ENCODE measurements at places on chromosomes 12 and 14.

DNA sequence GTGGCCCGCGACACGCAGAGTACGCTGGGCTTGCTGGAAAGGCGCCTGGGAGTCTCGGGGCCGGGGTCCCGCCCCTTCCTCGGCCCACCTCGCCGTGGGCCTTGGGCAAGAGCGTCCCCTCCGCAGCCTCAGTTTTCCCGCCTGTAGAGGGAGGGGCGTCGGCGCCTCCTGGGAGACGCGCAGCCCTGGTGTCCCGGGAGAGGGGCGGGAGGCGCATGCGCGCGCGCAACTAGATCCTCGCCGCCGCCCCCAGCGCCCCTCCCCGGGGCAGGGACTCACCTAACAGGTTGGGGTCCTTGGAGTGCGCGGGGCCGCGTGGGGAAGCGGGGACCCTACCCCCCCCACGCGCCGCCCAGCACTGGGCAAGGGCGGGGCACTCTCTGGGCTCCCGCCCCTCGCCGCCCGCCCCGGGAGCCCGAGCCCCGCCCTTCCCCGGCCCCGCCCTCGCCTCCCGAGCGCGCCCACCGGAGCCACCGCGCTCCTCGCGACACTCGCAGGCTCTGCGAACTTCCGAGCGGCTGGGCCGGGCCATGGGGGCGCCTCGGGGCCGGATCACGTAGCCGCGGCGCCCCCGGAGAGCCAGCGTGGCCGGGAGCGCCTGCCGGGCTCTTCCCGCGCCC, at the start of gene KIF26A:
Gene KIF26A, plus strand, starts transcription at position 490 of the 620 bp plus-strand sequence. CDS start 136 bp downstream, outside the sequence.
- DNase-seq = peak; percentile 90

GRCh38 chr12:5140190-5140589, 96.5 kb downstream of the KCNA5 start:
- no peak for DNase-seq

- DNase-seq = no peak
Observed at GRCh38 chr14:36365766-36366165, 45.3 kb upstream of the MBIP start.

DNA sequence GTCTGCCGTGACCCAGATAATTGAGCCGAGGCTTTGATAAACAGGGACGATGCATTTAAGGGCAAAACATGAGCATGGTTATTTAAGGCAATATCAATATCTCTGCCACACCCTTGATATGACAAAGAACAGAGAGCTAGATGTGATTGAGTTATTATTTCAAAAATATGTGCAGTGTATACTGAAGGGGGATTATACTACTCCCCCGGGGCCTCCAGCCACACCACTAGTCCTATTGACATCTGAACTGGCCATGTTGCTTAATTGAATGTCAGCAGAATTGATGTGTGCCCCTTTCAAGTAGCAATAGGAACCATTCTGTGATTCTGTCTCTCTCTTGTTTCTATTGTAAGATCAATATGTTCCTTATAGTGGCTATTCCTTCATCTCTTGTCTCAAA, 794.8 kb upstream of the SEL1L start:
- no peak for DNase-seq

- DNase-seq = no peak
Observed at GRCh38 chr12:91778091-91778832, 367.4 kb downstream of the BTG1 start.

DNA sequence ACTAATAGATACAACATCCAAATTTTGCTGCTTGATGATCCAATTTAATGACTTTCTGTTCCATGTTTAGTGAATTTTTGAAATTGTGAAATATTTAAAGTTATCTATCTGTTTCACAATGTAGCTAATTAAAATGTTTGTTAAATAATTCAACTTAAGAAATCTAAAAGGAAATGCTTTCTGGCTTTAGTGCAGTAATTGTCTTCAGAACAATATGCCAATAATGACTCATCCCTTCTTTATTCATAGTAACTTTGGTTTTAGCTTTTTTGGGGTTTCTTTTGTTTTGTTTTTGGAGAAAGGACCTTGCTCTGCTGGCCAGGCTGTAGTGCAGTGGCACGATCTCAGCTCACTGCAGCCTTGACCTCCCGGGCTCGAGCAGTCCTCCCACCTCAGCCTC, 479.2 kb upstream of the RGS6 start:
- no peak for DNase-seq

DNA sequence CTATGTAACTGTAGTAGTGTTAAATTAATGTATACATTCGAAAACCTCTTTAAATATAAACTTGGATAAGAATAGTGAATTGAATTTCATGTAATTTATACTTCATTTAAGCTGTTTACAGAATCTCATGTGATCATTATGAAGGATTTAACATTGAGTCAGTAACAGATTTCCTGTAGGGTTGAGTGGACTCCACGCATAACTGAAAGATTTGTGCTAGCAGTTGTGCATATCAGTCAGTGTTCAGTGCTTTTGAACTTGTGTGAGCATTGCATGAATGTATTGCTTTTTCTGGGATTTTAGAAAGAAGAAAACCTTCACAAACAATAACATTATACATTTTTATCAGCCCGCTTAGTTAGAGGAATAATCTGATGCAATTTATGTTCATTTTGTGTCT, 1435.3 kb downstream of the LRFN5 start:
- DNase-seq = no peak

- DNase-seq = no peak
Observed at GRCh38 chr12:15966426-15966825, 55.3 kb downstream of the DERA start.

Data from D721Med (cell line).